ENCODE measurements at places on chromosomes 5 and 9. TPM values are rescaled to one million over a fixed set of nuclear protein-coding genes. Genes with fewer than 3 reads are reported as not detected.

The FOXD4L5 gene
- not detected for total RNA-seq

The HAPLN1 gene
- total RNA-seq: not detected

DNA sequence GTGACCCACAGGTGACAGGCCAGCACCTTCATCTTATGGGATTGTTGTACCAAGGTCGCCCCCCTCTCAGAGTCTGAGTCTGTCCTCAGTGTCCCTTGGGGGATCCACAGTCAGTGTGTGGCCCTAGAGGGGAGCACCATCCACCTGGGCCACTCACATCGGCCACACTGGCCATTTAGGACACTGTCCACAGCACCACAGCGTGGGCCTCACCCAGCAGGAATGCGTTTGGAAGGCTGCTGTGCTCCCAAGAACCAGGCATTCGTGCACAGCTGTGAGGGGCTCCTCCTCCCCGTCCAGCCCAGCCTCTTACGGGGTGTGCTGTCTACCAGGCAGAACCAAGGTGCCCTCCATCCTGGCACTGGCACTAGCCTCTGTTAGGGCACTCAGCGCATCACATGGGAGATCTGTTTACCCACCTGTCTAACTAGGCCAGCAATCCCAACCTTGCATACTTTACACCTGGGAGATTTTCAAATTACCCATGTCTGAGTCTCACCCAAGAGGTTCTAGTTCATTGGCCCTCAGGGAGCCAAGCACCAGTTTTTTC is 24.5 kb upstream of the UBE2QL1 start:
- no peaks in the 10 kb centered on the region for H3K36me3 ChIP-seq
- H3K27me3 ChIP-seq: no peaks in the 10 kb centered on the region
- H3K27ac ChIP-seq: no peak overlapping the region
- H3K4me3 ChIP-seq: no peak overlapping the region

- no peaks in the 10 kb centered on the region for H3K4me1 ChIP-seq
- no peak overlapping the region for H3K4me3 ChIP-seq
- H3K27ac ChIP-seq: no peak overlapping the region
- no peaks in the 10 kb centered on the region for H3K36me3 ChIP-seq
- DNase-seq: no peak
- peaks cover 3% of the 10 kb centered on the region for H3K27me3 ChIP-seq
Measured at GRCh38 chr5:38420246-38420645, 136.2 kb downstream of the LIFR start.

- no peaks in the 10 kb centered on the region for H3K36me3 ChIP-seq
- peaks cover 3% of the 10 kb centered on the region for H3K27me3 ChIP-seq
- no peak overlapping the region for H3K4me3 ChIP-seq
Measured at GRCh38 chr5:173204185-173204979, 30.6 kb downstream of the NKX2-5 start.

DNA sequence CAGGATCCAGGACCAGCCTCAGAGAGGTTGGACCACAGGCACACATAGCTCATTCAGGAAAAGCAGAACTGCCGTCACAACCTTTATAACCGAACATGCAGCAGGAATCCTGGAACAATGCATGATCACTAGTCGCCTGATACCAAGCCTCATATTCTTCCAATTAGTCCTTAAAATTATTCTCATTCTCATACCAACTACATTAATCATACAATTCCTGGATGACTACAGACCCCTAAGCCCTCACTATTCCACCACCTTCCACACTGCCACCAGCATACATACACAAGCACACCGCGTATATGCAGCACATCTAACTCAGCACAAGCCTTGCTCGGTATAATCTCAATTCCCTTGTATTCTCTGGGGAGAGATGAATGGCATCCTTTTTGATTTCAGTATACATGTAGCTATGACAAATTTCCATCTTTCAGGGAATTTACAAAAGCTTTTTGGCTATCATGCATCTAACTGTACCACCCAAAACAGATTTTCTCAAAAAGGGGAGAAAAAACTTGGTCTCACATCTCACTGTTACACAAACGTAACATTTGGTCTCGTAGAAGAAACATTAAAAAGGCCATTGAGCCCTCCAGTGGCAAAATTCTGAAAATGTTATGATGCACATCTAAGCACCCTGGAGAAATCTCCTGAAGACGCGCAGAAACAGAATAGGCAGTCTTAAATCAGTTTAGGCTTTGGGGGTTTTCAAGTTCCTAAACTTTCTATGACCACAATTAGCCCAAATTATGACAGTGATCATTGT is 46.2 kb downstream of the MCTP1 start:
- DNase-seq: no peak
- no peak overlapping the region for H3K4me3 ChIP-seq
- no peaks in the 10 kb centered on the region for H3K4me1 ChIP-seq
- H3K36me3 ChIP-seq: no peaks in the 10 kb centered on the region
- H3K27me3 ChIP-seq: no peaks in the 10 kb centered on the region
- H3K27ac ChIP-seq: no peak overlapping the region

DNA sequence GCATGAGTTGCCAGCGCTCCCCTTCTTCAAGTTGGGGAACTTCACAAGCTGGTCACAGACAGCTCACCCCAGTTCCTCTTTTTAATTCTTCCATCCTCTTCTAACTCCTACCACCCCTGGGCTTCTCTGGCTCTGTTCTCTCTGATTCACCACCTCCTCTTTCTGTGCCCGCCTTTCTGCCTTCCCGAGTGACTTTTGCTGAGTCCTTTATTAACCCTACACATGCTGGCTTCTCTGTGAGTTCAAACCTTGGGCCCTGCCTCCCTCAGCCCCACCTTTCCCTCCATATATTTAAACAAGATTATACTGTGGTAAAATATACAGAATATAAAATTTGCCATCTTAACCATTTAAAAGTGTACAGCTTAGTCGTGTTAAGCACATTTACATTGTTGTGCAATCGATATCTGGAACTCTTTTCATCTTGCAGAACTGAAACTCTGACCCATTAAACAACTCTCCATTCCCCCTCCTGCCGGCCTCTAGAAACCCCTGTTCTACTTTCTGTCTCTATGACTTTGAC is 32.0 kb downstream of the SLC46A2 start:
- no peaks in the 10 kb centered on the region for H3K36me3 ChIP-seq
- H3K27ac ChIP-seq: no peak overlapping the region
- peaks cover 32% of the 10 kb centered on the region for H3K4me1 ChIP-seq
- H3K27me3 ChIP-seq: no peaks in the 10 kb centered on the region
- no peak for DNase-seq

The ZCCHC7 gene
- 42.4 TPM for total RNA-seq

The RPL35 gene
- 795 TPM for total RNA-seq

The PCDHGB1 gene
- 0.10 TPM for total RNA-seq

The FBXL7 gene
- total RNA-seq: not detected

GRCh38 chr9:125932012-125932411 is 184.8 kb downstream of the PBX3 start:
- no peak overlapping the region for H3K27ac ChIP-seq
- H3K36me3 ChIP-seq: peaks cover 12% of the 10 kb centered on the region
- H3K4me3 ChIP-seq: no peak overlapping the region

The DNAH5 gene
- total RNA-seq: not detected

DNA sequence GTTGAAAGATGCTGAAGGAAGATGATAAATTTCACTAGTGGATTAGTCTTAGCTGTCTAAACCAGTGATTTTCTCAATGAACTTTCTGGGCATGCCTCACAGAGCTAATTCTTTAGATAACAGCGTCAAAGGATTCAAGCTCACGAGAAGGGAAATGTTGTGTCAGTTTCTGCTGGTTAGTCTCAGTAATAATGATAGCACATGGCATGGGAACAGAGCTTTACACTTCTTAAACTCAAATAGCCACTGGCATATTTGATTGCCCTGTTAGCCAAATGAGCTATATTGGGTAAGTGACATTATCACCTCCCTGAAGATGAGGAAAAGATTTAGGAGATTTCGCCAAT is 139.3 kb upstream of the NR3C1 start:
- H3K4me1 ChIP-seq: no peaks in the 10 kb centered on the region
- no peak for DNase-seq

Measured in natural killer cell (primary cell).